ENCODE measurements at places on chromosomes 12 and 14. TPM values are rescaled to one million over a fixed set of nuclear protein-coding genes. Genes with fewer than 3 reads are reported as not detected.

Gene MUCL1
- not detected for total RNA-seq

Gene NR4A1
- total RNA-seq: 30.0 TPM

Gene ANO4
- not detected for total RNA-seq

Gene BHLHE41
- 0.66 TPM for total RNA-seq

Gene KRT8
- total RNA-seq: 2,966 TPM

Gene ATG101
- total RNA-seq: 103 TPM

Measured in A549 treated with CORT108297 at 1 μM for 4 hours (cell line).